Urinary bladder (tissue), 4 donors: ENCODE measurements at places on chromosomes 3 and 15. TPM values are rescaled to one million over a fixed set of nuclear protein-coding genes. Genes with fewer than 3 reads are reported as not detected.
A peak's percentile ranks its signal among the peaks of the same experiment; 100 is the strongest.

Gene PLXND1
- total RNA-seq, result 126 TPM

Gene KLHL6
- 1.7 TPM for total RNA-seq

Gene PLA1A
- 0.42 TPM for total RNA-seq

Gene C3orf85
- not detected for total RNA-seq

Gene FEZF2
- total RNA-seq, result not detected

Gene CCDC174
- total RNA-seq, result 21.3 TPM

Gene GPR149
- total RNA-seq, result not detected

Gene MYH15
- total RNA-seq, result 1.2 TPM

Gene UACA
- 195 TPM for total RNA-seq

Gene CHL1
- total RNA-seq, result 47.3 TPM

Gene ADGRG7
- 0.11 TPM for total RNA-seq

Gene RPLP1
- total RNA-seq, result 65.9 TPM

Gene RBMS3
- 136 TPM for total RNA-seq

DNA sequence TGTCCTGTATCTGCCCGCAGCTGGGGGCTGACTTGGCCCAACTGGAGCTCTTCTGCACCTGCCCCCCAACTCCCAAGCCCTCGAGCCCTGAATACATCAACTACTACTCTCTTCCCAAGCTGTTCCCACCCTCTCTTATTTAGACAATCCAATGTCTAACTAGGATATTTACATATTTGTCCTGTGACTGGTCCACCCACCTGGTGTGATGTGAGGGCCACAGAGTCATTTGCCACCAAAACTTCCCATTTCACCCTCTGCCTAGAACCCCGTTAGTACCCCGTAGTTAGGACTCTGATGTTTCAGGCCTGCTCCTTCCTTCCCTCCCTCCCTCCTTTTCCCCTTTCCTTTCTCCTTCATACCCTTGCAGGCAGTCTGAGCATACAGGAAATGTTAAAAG, 6.4 kb downstream of the CPLX3 start:
- DNase-seq, result no peak

DNA sequence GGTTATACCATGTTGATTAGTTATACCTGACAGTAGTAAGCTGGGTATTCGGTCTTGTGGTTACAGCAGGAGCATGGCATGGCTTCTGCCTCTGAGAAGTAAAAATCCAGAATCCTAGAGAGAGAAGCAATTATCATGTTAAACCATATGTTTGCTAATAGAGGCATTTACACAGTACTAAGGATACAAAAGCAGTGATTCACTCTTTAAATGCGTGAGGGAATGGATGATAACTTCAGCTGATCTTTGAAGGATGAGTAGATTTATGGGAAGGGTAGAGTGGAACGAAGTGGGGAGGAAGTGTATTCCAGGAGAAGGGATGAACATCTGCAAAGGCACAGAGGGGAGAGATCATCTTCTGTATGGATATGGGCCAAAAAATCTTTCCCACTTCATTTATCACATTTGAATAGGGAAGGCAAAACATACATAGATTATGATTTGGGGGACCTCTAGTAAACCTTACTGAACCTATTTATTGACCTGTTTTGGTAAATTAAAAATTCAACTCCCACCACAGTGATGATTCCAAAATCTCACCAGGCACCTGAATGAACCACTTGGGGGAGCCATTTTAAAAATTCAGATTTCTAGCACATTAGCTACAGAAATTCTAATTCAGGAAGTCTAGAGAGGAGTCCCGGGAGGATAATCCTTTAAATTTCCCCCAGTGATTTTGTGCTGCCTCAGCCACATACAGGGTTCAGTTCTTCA, 35.1 kb downstream of the IGSF10 start:
- DNase-seq, result no peak

- peak; percentile 40 for DNase-seq
These were observed 32.0 kb downstream of the FOXL2 start for GRCh38 chr3:138914870-138915502.

DNA sequence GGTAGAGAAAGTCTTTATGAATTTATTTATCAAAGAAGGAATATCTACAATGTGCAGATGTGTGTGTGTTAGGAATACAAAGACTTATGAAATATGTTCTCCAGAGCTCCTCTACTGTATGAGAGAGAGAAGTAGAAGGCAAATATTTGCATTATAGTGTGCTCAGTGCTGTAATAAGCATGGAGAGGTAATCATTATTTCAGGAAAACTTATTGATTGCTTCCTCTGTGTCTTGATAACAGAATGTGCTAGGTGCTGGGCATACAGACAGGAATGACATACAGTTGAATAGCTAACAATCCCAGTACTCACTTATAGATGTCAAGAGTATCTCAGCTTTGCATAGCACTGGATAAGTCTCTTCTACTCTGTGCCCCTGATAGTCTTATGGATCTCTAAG, 30.2 kb downstream of the ATG7 start:
- no peak for DNase-seq

- DNase-seq, result no peak
These were observed 14.8 kb downstream of the CRYGS start for GRCh38 chr3:186529201-186529999.

- DNase-seq, result no peak
These were observed 1119.0 kb downstream of the NAALADL2 start for GRCh38 chr3:175977968-175978752.

- no peak for DNase-seq
These were observed 4.2 kb downstream of the MAPKBP1 start for GRCh38 chr15:41778521-41778920.

DNA sequence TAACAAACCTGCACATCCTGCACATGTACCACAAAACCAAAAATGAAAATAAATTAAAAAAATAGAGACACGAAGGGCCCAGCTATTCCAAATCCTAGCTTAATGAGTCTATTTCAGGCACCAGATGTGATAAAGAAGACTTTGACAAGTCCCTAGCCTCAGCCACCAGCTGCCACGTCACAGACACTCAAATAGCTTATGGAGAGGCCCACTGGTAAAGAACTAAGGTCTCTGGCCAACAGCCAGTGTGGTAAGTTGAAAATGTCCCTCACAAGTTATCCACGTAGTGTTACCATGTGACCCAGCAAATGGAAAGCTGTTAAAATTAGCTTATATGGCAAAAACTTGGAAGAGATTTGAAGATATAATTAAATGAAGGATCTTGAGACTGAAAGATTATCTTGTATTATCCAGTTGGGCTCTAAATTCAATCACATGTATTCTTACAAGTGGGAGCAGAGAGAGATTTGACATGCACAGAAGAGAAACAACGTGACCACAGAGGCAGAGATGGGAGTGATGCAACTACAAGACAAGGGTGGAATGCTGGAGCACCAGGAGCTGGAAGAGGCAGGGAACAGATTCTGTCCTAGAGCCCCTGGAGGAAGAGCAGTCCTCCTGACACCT, 10.9 kb downstream of the ACSBG1 start:
- no peak for DNase-seq

GRCh38 chr3:186896875-186897274, 33.5 kb upstream of the ST6GAL1 start:
- no peak for DNase-seq

DNA sequence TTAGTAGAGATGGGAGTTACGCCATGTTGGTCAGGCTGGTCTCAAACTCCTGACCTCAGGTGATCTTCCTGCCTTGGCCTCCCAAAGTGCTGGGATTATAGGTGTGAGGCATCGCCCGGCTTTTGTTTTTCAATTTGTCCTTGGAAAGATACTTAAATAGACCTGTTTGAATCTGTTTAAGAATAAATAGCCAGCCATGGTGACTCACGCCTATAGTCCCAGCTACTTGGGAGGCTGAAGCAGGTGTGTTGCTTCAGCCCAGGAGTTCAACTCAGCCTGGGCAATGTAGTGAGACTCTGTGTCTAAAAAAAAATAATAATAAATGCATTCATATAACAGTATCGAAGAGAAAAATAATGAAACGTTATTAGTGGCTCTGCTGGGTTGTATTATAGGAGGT, 17.3 kb downstream of the SNAPC5 start:
- DNase-seq, result no peak

GRCh38 chr15:58134886-58135285, 3.3 kb upstream of the AQP9 start:
- no peak for DNase-seq

DNA sequence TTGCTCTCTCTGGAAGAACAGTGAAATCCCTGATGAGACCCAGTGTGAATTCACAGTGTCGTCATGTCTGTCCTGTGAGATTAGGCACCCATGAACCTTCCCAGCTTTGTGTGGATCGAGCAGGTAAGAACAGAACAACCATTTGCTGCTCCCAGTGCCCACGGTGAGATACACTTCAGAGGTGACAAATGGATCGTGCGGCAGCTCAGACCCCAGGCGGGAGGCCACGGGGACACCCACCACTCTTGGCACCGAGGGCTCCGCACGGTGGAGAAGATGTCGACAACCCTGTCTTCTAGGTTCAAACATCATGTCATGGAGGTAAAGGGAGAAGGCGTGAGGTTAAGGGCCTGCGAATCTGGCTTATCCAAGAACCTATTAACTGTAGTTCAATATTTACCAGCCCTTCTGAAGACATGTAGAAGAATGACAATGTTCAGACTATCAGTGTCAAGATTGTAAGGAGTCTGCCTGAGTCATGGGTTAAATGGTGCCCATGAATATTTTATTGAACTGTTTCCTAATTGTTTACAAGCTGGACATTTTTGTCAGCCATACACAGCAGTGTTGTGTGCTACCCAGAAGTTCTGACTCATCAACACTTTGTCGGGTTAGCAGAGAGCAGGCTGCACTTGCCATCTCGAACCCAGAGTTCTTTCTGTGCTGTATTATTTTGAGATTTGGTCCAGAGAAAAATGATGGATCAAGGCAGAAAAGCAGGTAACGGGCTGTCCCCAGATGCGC, 15.5 kb upstream of the PCSK6 start:
- no peak for DNase-seq

- DNase-seq, result no peak
These were observed 27.0 kb downstream of the CCNL1 start for GRCh38 chr3:157132936-157133335.

- DNase-seq, result no peak
These were observed 1.1 kb upstream of the SPATA12 start for GRCh38 chr3:57059411-57059810.

DNA sequence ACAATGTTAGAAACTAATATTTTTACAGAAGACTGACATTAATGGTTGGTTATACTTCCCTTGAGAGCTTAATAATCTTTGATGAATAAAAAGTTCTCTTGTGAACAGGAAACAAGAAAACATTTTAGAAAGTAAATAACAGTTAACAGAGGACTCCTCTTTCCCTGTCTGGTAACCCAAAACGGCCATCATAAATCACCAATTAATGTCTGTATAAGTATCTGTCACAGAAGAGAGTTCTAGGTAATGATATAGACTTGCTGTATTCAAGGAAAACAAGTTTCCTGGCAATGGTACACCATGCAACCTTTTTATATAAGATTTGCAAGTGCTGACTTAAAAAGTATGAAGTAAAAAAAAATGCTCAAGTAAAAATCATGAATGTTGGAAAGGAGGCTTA, 426.7 kb downstream of the SOX2 start:
- no peak for DNase-seq

DNA sequence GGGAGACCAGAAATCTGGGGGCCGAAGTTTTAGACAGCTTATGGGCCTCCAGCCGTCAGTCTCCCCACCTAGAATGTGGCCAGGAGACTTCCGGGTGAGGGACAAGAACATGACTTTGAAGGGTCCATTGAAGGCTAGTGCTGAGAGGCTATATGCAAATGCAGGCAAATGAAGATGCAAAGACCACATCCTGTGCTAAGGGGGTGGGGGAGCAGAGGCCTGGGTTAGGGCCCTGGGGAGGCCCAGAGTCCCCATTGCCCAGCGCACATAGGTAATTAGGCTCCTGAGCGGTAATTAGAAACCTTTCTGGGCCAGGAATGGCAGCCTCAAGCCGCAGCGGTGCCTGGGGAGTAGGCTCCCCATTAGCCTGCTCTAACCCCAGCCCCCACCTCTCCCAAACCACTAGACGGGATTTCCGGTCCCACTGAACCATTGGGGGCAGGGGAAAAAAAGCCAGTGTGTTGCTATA, 6.8 kb downstream of the CSK start:
- no peak for DNase-seq

DNA sequence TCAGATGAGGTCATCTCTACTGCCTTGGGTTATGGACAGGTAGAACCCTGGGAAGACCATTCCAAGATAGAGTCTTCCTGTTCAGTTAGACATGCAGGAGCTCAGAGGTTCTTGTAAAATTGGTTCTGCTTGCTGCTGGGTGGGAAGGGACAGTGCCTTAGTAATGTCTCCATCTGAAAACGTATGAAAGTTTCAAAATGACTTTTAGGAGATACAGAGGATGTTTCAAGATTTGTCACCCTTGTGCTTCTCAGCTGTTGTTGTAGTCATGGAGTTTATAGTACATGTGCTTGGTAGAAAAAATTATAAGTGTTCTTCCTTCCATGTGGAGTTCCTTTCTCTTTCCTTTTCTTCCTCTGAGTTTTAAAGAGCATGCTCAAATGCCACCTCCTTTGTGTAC, 885.2 kb upstream of the CFAP20DC start:
- DNase-seq, result no peak

DNA sequence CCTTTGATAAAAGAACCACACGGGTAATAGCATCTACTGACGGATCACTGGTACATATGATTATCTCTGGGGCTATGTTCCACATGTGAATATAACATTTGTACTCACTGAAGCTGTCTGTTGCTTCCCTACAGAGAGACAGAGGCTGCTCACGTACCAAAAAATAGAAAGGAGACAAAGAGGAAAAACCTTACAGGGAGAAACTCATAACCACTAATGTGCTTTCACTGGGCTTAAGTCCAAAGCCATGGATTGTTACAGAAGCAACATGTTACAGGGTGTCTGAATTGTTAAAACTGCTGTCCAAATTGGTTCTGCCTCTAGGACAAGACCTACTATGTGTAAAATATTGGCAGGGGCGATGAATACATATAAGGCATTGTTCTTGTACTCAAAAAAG, 311.9 kb downstream of the FOXP1 start:
- no peak for DNase-seq

DNA sequence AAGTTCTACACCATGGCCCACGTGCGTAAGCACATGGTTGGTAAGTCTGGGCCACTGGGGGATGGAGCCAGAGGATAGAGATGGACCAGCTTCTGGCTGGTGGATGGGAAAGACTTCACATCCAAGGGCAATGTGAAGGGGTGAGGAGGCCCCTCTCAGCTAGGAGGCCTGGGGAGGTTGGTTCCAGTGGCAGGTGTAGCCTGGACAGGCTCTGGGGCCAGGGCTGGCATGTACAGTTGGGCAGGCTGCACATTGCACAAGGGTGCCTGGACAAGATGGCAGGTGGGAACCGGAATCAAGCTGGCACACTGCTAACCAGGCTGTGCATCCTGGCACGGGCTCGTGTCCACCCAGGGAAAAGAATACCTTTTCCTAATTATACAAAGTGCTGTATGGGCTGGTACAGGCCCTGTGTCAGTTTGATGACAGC, 8.1 kb downstream of the ZBTB47 start:
- no peak for DNase-seq
